ENCODE measurements at places on chromosomes 2 and 18.

GRCh38 chr18:3171631-3172030 lies 48.1 kb downstream of the MYOM1 start:
- no peak for DNase-seq

GRCh38 chr2:136394136-136395060 lies 276.4 kb upstream of the CXCR4 start:
- no peak for DNase-seq

DNA sequence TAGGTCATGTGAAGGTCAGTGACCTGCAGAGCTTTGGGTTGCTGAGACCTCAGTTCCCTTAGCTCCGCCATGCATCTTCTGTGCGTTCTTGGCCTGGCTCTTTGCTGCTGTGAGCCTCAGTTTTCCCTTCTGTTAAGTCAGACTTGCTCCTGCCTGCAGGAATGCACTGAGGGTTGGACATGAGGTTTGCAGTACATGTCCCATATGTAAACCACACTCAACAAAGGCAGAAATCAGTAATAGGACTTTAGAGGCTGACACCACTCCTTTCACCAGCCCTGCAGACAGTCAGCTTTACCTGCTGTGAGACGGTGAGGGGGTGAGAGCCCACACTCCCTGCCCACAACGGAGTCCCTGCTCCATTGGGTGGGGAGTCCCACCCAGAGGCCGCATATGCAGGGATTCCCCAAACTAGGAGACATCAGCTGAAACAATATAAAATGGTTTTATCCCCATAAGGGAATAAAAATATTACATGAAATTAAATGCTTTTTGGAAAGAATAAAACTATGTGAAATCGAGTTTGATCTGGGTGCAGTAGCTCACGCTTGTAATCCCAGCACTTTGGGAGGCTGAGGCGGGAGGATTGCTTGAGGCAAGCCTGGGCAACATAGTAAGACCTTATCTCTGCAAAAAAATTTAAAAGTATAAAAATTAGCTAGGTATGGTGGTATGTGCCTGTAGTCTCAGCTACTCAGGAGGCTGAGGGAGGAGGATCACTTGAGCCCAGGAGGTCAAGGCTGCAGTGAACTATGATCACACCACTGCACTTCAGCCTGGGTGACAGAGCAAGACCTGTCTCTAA lies 55.1 kb downstream of the MYO7B start:
- no peak for DNase-seq

DNA sequence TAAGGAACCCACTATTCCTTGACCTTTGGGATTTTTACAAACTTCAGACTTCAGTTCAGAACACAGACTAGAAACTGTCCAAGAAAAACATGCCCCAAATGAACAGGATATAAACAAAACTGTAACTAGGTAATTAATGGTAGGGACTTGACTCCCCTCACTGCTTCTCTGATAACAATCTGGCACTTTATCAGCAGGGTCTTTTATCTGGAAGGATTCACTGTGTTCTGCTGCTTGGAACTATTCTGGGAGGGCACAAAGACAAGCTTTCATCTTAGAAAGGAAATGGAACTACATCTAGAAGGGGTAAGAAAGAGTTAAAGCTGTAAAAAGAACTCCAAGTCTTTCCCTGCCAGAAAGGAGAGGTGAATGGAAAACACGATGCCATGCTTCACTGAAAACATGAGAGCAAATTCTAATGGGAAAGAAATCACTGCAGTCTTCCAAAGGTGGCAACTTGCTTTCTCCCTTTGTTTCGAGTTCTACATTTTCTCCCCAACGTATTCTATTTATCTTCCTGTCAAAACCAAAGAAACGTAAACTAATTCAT lies 181.2 kb downstream of the THADA start:
- DNase-seq = no peak

DNA sequence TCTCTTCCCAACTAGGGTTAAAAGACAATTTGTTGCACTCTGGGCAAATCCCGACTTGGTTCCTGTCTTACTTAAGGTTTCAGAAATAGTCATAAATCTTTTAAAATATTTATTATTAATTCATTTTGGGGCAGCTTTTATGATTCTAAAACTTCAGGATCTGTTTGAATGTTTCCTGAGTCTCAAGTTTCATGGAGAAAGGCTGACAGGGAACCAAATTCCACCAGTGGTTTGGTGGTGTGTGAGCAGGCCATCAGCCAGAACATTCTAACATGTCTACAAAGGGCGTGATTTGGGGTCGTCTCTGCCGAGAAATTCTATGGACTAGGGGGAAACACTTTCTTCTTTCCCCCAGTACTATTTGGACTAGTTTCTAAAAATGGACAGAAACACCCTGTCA lies 366.4 kb downstream of the ZNF521 start:
- no peak for DNase-seq

DNA sequence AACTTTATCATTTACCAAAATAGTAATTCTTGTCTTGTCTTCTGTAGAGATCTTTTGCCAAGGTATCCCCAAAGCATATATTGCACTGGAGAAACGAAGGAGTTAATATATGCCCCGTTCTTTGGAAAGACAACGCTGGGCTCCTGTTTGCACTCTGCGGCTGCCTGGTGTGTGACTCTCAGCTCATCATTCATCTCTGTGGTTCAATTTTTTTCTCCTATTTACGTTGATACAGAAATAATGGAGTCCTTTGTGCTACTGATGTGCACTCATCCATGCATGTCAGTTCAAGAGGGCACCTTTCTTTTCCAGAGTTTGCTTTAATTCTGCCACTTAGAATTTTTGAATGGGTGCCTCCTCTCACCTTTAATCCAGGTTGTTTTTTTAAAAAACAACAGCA lies 655.5 kb downstream of the DCDC2C start:
- no peak for DNase-seq

DNA sequence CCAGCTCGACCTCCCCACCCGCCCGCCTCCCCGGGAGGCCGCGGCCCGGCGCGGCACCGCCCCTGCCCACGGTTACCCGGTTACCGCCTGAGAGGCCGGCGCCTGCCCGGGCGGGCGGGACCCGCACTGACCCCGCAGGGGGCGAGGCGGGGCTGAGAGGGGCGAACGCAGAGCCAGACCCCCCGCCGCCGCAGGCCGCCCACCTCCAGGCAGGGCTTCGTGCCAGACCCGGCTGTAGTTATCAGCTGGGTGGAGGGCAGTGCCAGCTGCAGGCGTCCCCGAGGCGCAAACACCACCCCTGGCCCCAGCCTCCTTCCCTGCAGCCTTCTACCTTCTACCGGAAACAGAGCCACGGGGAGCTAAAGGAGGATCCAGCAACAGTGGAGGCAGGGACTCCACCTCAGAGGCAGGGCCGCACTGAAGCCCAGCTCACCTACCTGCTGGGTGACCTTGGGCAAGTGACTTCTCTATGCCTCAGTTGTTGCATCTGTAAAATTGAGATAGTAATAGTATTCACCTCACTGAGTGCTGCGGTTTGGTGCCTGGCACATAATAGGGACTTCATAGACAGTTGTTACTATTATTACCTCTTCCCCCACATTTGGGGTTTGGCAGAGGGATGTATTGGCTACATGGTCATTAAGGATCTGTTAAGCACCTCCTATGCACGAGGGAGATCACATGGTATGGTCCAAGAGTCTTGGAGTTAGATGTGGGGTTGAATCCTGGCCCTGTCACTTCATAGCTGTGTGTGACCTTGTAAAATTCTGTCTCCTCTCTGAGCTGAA lies 231.6 kb upstream of the SMAD2 start:
- DNase-seq = no peak

DNA sequence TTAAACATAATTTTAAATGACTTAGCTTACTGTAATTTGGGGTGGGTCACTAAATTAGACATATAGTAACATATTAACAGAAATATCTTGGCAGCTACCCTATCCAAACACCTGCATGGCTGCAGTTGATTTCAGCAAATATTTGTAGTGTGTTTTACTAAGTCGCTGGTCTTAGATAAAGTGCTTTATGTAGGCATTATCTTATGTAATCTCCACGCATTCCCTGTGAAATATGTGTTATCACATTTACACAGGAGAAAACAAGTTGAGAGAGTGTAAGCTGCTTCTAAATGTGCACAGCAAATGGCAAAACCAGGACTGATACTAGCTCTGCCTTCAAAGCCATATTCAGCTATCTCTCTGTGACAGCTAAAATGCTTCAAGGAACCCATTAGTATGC lies 72.0 kb downstream of the NYAP2 start:
- no peak for DNase-seq

- DNase-seq = no peak
These were observed 182.5 kb downstream of the C1D start for GRCh38 chr2:67880291-67880761.
